ENCODE measurements at places on chromosomes 11 and 22.

DNA sequence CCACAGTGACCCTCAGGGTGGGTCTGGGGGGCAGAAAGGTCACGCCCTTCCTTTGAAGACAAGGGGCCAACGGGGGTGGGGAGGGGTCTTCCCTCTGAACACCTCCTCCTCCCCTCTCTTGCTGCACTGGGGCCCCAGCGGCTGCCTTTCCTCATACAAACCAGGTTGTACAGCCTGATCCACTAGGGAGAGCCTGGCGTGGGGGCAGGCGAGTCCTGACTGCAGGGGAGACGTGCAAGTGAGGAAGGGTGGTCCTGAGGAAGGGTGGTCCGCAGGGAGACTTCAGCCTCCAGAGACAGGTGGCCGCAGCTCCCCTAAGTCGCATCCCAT lies 43.6 kb upstream of the LINC01488 start:
- no peak for DNase-seq

- no peak for DNase-seq
Measured at GRCh38 chr11:12482839-12483238, 105.5 kb downstream of the PARVA start.

DNA sequence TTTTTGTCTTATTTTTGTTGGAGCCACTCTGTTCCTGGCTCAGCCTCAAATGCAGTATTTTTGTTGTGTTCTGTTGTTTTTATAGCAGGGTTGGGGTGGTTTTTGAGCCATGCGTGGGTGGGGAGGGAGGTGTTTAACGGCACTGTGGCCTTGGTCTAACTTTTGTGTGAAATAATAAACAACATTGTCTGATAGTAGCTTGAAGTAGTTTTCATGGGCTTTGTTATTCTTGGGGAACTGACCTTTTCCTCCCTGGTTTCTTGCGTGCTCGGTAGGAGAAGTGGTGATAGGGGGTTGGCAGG lies 6.0 kb upstream of the MCM5 start:
- no peak for DNase-seq

GRCh38 chr22:29574762-29575450 lies 6.0 kb downstream of the NIPSNAP1 start:
- no peak for DNase-seq

DNA sequence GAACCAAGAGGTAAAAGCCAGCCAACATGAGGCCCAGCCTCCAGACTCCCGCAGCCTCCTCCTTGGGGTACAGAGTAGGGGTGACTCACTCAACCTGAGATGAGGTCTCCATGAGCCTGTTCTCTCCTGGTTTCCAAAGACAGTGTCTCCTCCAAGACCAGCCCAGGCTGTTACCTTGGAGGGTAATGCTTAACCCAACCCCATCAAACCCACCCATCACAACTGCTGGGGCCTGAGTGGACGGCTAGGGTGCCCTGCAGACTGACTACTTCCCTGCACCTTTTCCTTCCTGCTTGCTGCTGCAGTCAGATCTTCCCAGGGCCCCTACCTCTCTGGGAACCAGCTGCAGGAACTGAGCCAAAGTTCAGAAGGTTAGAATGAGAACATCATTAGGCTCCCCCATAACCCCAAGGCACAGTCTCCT lies 5.1 kb upstream of the NOL12 start:
- DNase-seq, result no peak

- DNase-seq, result no peak
Measured at GRCh38 chr11:35689081-35689996, 26.8 kb downstream of the TRIM44 start.

DNA sequence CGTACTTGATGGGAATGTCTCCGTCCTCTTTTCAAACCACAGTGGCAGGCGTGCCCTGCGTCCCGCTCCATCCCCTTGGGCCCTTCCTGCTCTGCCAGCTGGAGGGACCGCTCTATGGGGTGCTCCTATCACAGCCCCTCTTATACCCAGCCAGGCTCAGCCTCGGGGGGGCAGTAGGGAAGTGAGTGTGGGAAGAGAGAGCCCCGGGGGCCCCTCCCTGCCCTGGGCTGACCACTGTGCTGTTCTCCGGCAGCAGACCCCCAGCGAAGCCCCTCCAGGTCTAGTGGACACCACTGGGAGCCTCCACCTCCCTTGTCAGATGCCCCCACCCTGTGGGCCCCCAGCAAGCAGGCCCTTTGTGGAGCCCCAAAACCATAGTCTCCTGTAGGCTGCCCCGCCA lies 572.5 kb downstream of the BRD1 start:
- DNase-seq, result no peak

- DNase-seq, result no peak
Measured at GRCh38 chr11:11010624-11011127, 152.8 kb upstream of the ZBED5 start.

DNA sequence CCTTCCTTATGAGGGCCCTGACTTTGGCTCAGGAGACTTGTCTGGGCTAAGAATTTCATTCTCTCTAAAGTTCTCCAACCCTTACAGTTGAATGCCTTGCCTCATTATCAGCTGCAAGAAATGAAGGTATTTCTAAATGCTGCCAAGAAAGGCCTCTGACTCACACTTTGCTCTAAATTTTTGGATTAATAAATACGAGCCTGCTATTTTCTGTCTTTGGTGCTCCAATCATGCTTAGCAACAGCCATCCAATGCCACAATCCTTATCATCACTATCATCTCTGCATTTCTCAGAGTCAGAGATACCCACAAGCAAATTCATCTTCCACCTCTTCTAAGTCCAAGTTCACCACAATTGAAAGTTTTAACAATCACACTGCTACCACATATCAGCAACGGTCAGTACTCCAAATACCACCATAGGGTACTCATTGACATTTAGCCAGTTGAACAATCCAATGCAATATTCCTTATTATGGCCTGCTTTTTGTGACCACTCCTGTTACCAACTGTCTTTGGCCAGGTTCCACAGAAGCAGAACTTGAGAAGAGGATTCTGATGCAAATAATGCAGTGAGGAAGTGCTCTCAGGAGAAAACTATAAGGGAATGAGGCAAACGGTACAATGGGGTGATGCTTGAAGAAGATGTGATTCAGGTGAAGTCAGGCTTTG lies 5.7 kb downstream of the PATE2 start:
- no peak for DNase-seq

DNA sequence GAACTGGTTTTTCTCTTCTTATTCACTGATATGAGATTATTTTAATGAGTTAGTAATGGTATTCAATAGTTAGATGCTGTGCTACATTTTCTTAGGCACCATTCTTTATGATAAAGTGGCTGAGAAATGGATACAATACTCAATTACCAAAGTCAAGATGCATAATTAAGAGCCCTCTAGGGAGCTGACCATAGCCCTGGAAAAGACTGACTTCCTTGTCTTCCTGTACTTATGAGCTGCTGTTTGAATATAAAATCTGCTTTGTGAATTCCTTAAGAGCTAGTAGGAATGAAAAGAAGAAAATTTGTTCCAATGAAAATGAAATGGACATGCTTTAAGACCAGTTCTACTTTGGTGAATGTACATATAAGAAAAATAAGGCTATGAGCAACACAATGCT lies 452.3 kb downstream of the KCNA4 start:
- no peak for DNase-seq

- no peak for DNase-seq
Measured at GRCh38 chr22:23754220-23754919, at the start of gene VPREB3. Gene VPREB3, minus strand, starts transcription at chr22:23754425. Its CDS starts 62 bp downstream, at chr22:23754363.

- DNase-seq, result no peak
Measured at GRCh38 chr22:27206374-27207133, 549.2 kb downstream of the MIAT start.

All from activated naive CD4-positive, alpha-beta T cell treated with anti-CD3 and anti-CD28 coated beads for 36 hours (primary cell).